Activated naive CD4-positive, alpha-beta T cell treated with anti-CD3 and anti-CD28 coated beads for 36 hours (primary cell): ENCODE measurements at places on chromosomes 6 and 20. TPM values are rescaled to one million over a fixed set of nuclear protein-coding genes. Genes with fewer than 3 reads are reported as not detected.
A peak's percentile ranks its signal among the peaks of the same experiment; 100 is the strongest.

RNF182 gene
- total RNA-seq, result not detected

MLIP gene
- total RNA-seq, result not detected

GRCh38 chr6:71396410-71396801, 107.8 kb downstream of the OGFRL1 start:
- no peak overlapping the region for H3K27ac ChIP-seq
- no peaks in the 10 kb centered on the region for H3K36me3 ChIP-seq
- H3K27me3 ChIP-seq, result peaks cover 8% of the 10 kb centered on the region
- H3K4me1 ChIP-seq, result no peaks in the 10 kb centered on the region
- no peak overlapping the region for H3K4me3 ChIP-seq

SASH1 gene
- not detected for total RNA-seq

- no peak overlapping the region for H3K27ac ChIP-seq
- peaks cover 6% of the 10 kb centered on the region for H3K4me1 ChIP-seq
- no peak for DNase-seq
- no peak overlapping the region for H3K4me3 ChIP-seq
- H3K27me3 ChIP-seq, result no peaks in the 10 kb centered on the region
These were observed 285.7 kb downstream of the BTBD9 start for GRCh38 chr6:38354037-38354381.

DNA sequence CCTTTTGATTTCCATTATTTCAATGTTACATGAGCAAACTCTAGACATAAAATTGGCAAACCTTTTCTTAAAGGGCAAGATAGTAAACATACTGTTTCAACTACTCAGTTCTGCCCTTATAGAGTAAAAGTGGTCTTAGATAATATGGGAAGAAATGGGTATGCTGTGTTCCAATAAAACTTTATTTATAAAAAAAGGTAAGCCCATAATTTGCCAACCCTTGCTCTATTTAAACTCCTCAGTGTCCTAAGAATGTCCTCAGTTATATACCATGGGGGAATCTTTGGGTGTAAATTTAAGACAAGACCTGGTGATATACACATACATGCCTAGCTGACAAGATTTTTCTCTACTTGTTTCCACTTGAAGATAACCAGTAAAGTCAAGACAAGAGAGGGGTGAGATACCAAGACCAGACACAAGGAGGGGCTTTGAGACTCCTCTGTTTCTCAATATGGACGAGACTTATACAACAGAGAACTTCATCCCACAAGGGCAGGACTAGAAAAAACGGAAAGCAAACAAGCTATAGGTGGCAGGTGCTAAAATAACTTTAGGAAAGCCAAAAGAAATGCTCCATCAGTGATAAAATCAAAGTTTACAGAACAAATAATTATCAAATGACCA, 10.5 kb downstream of the SNX3 start:
- peak; percentile 12 for DNase-seq
- peaks cover 49% of the 10 kb centered on the region for H3K4me1 ChIP-seq

GRCh38 chr6:45552536-45552935, 174.8 kb upstream of the SUPT3H start:
- peaks cover 6% of the 10 kb centered on the region for H3K36me3 ChIP-seq
- H3K27ac ChIP-seq, result no peak overlapping the region
- DNase-seq, result no peak
- H3K4me3 ChIP-seq, result no peak overlapping the region

FNDC11 gene
- not detected for total RNA-seq

COL21A1 gene
- total RNA-seq, result not detected

GRCh38 chr6:80250391-80250997, 144.0 kb downstream of the BCKDHB start:
- DNase-seq, result no peak
- no peak overlapping the region for H3K27ac ChIP-seq
- no peak overlapping the region for H3K4me3 ChIP-seq
- H3K27me3 ChIP-seq, result no peaks in the 10 kb centered on the region
- peaks cover 4% of the 10 kb centered on the region for H3K4me1 ChIP-seq

- H3K27ac ChIP-seq, result no peak overlapping the region
- DNase-seq, result no peak
- H3K4me3 ChIP-seq, result no peak overlapping the region
- no peaks in the 10 kb centered on the region for H3K36me3 ChIP-seq
- H3K27me3 ChIP-seq, result peaks cover 15% of the 10 kb centered on the region
These were observed 98.0 kb upstream of the TMEM30A start for GRCh38 chr6:75382634-75382900.

PGC gene
- total RNA-seq, result not detected

- no peaks in the 10 kb centered on the region for H3K36me3 ChIP-seq
- H3K27ac ChIP-seq, result peak overlapping the region; percentile 37
- DNase-seq, result peak; percentile 60
- H3K4me3 ChIP-seq, result no peak overlapping the region
- no peaks in the 10 kb centered on the region for H3K27me3 ChIP-seq
These were observed 179.5 kb upstream of the SYNDIG1 start for GRCh38 chr20:24289737-24290481.

- H3K27ac ChIP-seq, result no peak overlapping the region
- DNase-seq, result no peak
- H3K36me3 ChIP-seq, result no peaks in the 10 kb centered on the region
- H3K4me3 ChIP-seq, result no peak overlapping the region
- H3K27me3 ChIP-seq, result peaks cover 7% of the 10 kb centered on the region
These were observed 67.7 kb downstream of the TMEM244 start for GRCh38 chr6:129793447-129793846.

DNA sequence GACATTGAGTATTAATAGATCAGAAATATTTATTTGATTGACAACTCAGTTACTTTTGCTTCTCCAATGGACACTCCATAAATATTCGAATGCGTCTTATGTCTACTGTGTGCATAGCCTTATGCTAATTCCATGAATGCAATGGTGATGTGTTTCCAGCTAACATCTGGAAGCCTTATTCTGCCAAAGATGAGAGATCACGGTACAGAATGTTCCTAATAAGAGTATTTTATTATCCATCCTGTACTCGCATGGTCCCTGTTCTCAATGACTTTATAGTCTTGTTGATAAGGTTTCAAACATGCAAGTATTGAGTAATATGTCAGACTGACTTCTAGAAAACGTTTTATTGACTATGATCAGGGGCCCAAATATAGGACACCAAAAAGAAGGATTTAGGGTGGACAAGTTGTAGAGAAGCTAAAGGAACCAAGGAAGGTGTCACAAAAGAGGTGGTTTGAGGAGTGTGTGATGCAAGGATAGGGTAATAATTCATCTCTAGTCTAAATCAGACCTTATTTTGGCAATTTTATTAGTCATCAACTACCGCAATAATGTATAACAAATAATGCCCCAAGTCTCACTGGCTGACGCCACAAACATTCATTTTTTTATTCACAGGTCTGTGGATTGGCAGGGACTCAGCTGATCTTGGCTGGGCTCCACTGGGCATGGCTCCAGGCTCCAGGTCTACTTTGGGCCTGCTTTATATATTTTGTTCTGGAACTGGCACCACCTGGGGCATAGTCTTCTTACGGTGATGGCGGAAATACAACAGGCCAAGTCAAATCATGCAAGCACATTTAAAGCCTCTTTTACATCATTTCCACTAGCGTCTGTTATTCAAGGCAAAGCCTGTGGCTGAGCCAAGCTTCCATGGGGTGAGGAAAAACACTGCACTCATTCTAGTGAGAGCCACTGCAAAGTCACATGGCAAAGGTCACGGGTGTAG, 24.5 kb upstream of the CD83 start:
- H3K27me3 ChIP-seq, result no peaks in the 10 kb centered on the region
- no peak for DNase-seq
- H3K4me1 ChIP-seq, result peaks cover 22% of the 10 kb centered on the region
- no peak overlapping the region for H3K4me3 ChIP-seq
- H3K36me3 ChIP-seq, result no peaks in the 10 kb centered on the region
- no peak overlapping the region for H3K27ac ChIP-seq

ARHGAP40 gene
- not detected for total RNA-seq

GRCh38 chr6:132322398-132322797, 78.9 kb downstream of the MOXD1 start:
- H3K4me3 ChIP-seq, result no peak overlapping the region
- H3K27ac ChIP-seq, result no peak overlapping the region
- H3K4me1 ChIP-seq, result peaks cover 2% of the 10 kb centered on the region
- peaks cover 24% of the 10 kb centered on the region for H3K27me3 ChIP-seq
- no peak for DNase-seq
- H3K36me3 ChIP-seq, result no peaks in the 10 kb centered on the region

EDN1 gene
- total RNA-seq, result 0.24 TPM

MUCL3 gene
- not detected for total RNA-seq

DNA sequence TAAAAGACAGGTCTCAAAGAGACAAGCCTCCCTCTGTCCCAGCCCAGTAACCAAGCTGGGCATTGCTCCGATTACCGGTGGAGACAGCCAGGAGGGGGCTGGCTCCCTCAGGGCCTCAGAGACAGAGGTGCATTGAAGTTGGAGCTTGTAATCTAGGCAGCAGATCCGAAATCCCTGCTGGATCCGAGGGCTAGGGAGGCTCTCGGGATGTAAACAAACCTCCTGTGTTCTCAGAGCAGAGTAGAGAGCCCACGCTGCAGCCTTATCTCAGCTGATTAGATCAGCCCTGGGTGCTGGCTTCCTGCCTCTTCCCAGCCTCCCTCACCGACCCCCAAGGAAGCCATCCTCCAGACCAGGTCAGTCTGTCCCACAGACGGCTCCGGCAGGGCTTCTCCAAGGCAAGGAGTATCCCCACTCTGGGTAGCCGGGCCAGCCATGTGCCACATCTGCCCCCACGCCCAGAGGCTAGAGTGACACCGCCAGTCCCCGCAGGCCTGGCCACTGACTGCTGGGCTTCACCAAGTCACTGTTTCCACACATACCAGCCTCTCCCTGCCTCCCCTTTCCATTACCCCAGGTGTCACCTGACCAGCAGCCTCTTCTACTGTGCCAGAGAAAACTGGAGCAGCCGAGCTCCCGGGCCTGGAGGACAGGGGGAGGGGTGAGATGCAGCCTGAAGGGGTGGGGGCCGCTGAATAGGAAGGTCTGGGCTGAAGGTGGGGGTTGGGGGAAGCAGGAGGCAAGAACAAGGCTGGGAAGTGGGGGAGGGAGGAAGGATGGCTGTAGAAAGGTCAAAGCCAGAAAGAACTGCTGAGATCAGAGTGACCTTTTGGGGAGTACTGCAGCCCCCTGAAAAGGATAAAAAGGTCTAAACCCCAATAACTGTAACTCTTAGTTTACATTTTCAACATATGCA, 6.0 kb downstream of the SDC4 start:
- peaks cover 26% of the 10 kb centered on the region for H3K4me1 ChIP-seq
- H3K27ac ChIP-seq, result no peak overlapping the region
- peaks cover 6% of the 10 kb centered on the region for H3K36me3 ChIP-seq
- no peak overlapping the region for H3K4me3 ChIP-seq

DNA sequence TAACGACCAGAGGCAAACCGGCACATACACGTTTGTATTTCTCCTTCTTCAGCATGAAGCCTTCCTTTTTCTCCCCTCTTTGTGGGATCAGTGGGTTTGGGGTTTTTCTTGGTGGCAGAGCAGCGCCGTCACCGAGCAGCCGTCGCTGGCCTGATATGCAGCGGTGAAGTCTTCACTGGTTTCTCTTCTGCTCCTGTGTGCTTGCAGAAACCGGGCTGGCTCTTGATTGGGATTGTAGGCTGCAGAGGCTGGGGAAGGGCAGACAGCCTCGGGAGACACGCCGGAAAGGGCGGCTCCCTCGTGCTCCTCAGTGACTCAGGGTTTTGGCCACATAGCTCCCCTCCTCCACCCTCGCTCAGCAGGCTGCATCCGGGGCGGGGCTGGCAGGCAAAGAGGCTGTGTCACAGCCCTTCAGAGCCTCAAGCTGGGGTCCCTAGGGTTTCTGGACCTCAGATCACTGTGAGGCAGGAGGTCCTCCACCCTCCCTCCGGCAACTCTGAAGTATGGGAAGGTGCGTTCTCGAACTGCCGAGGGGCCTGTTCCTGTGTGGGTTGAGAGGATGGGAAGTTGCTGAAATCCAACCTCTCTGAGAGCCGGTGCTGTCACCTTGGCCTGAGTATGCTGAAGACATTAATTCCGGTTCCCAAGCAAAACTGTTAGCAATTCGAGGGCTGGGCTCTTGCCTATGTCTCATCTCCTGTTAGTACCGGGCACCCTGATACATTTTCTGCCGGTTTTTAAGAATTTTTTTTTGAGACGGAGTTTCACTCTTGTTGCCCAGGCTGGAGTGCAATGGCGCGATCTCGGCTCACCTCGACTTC, 24.2 kb downstream of the NQO2 start:
- H3K4me1 ChIP-seq, result peaks cover 57% of the 10 kb centered on the region
- H3K27me3 ChIP-seq, result no peaks in the 10 kb centered on the region
- peak overlapping the region; percentile 84 for H3K4me3 ChIP-seq
- peak overlapping the region; percentile 80 for H3K27ac ChIP-seq

ZC3H12D gene
- 82.7 TPM for total RNA-seq

PRR3 gene
- total RNA-seq, result 21.7 TPM

DNA sequence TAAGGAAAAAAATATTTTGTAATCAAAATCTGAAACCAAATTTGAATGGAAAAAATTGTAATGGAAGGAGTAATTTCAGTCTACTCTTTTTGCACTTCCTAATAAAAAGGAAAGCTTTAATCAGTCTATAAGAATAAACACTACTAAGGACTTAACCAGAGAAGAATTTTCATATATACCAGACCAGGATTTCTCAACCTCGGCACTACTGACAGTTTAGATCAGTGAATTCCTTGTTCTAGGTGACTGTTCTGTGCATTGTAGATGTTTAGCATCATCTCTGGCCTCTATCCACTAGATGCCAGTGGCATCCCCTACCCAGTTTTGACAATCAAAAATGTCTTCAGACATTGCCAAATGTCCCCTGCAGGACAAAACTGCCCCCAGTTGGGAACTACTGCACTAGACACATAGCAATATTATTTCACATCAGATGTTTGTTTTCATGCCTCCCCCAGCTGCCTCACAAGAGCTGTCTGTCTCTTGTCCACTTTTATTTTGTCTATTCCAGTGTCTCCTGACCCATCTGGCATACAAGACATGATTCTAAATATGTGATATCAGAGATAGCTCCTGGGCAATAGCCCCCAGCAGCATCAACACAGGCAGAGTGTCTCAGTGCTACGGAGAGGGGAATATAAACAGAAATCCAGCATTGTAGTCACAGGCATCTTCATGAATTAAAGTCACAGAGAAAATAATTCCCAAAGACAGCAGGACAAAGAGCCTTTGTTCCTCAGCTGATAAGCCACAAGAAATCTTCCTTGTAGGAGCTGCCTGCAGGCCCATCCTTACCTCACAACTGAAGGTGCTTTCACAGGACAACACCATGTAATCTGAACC, 27.0 kb downstream of the DNAAF9 start:
- no peaks in the 10 kb centered on the region for H3K36me3 ChIP-seq
- H3K27ac ChIP-seq, result no peak overlapping the region
- no peak overlapping the region for H3K4me3 ChIP-seq
- H3K4me1 ChIP-seq, result peaks cover 14% of the 10 kb centered on the region
- peaks cover 2% of the 10 kb centered on the region for H3K27me3 ChIP-seq

TMC2 gene
- total RNA-seq, result not detected

- H3K4me1 ChIP-seq, result peaks cover 30% of the 10 kb centered on the region
- no peaks in the 10 kb centered on the region for H3K27me3 ChIP-seq
- DNase-seq, result peak; percentile 21
- peaks cover 7% of the 10 kb centered on the region for H3K36me3 ChIP-seq
- no peak overlapping the region for H3K4me3 ChIP-seq
These were observed 84.4 kb downstream of the SLX4IP start for GRCh38 chr20:10519361-10520046.

- H3K36me3 ChIP-seq, result peaks cover 25% of the 10 kb centered on the region
- no peak overlapping the region for H3K4me3 ChIP-seq
- H3K27me3 ChIP-seq, result no peaks in the 10 kb centered on the region
- DNase-seq, result no peak
These were observed 2.7 kb downstream of the CUL7 start for GRCh38 chr6:43050981-43051380.
